Thymus (tissue), 14 donors: ENCODE measurements at places on chromosomes 1 and 21. TPM values are rescaled to one million over a fixed set of nuclear protein-coding genes. Genes with fewer than 3 reads are reported as not detected.

The RER1 gene
- 58.6 TPM for total RNA-seq

The MXRA8 gene
- 2.7 TPM for total RNA-seq

The CNTN2 gene
- 0.28 TPM for total RNA-seq

The ATP6V0B gene
- 110 TPM for total RNA-seq

The HCRTR1 gene
- not detected for total RNA-seq

The RNF115 gene
- 8.8 TPM for total RNA-seq

The CAMK2N1 gene
- total RNA-seq = 0.42 TPM

The OR2G2 gene
- not detected for total RNA-seq

The OR2T27 gene
- total RNA-seq = not detected

The CLCA1 gene
- 0.14 TPM for total RNA-seq

The SARS1 gene
- total RNA-seq = 109 TPM

The VHLL gene
- total RNA-seq = not detected

The ISG20L2 gene
- 14.1 TPM for total RNA-seq

The TNFRSF8 gene
- 0.94 TPM for total RNA-seq

The SERTAD4 gene
- 0.33 TPM for total RNA-seq

The CYP4Z1 gene
- total RNA-seq = 0.42 TPM

The NECTIN4 gene
- total RNA-seq = 0.66 TPM

The REN gene
- 0.66 TPM for total RNA-seq

The LCE1E gene
- not detected for total RNA-seq

The TRIM67 gene
- total RNA-seq = 0.05 TPM

The LCE2B gene
- total RNA-seq = 0.09 TPM

The SMIM1 gene
- 6.9 TPM for total RNA-seq

The KRTAP10-1 gene
- not detected for total RNA-seq

The TNFSF4 gene
- total RNA-seq = 3.7 TPM

The ITPKB gene
- 22.7 TPM for total RNA-seq

The RBM11 gene
- total RNA-seq = 0.90 TPM

The BRINP3 gene
- total RNA-seq = 0.47 TPM
